Activated naive CD8-positive, alpha-beta T cell treated with anti-CD3 and anti-CD28 coated beads, Interleukin-2, amount 10 ng/mL, durations not matched to agents 7 days and 5 days (primary cell): ENCODE measurements at places on chromosomes 3 and 15. TPM values are rescaled to one million over a fixed set of nuclear protein-coding genes. Genes with fewer than 3 reads are reported as not detected.

Gene IL20RB
- total RNA-seq: 1.3 TPM

Gene CGNL1
- total RNA-seq: not detected

Gene CHDH
- 0.17 TPM for total RNA-seq

Gene SIDT1
- 48.3 TPM for total RNA-seq

DNA sequence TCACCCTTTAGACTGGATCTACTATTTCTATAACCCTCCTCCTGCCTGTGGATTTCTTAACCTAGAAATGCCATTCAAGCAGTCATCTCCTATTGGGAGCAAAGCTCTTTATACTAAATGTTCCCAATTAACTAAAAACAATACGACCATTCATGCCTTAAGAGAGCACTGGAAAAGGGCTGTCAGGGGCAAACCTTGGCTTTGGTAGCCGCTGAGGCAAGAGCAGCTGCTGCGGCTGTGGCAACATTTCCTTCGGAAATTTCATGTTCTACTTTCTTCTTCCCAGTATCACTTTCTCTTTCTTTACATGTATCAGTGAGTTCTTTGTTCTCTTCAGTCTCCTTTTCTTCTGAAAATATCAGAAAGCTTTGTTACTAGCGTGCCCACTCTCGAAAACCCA is 56.3 kb upstream of the CSPG5 start:
- DNase-seq: no peak

DNA sequence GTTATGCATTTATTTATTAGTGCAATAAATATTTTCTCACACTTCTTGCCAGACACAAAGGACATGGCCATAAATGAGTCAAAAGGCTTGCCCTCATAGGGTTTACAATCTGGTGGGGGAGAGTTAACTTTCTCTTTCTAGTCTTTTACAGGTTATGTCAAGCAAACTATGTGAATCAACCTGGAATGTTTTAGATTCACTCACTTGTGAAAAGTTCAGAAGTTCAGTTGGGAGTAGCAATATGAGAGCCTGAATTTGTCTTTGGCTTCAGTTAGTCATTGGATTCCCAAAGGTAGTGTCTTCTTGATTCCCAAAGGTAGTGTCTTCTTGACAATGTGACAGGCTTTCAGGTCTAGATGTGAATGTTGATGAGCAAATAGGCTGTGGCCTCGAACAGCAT is 264.8 kb downstream of the SOX2 start:
- no peak for DNase-seq

GRCh38 chr3:155079746-155080487 is at the start of gene MME:
MME (plus strand) TSS chr3:155080319; CDS start chr3:155084168, 3,849 bp downstream.
- peak; percentile 28 for DNase-seq

DNA sequence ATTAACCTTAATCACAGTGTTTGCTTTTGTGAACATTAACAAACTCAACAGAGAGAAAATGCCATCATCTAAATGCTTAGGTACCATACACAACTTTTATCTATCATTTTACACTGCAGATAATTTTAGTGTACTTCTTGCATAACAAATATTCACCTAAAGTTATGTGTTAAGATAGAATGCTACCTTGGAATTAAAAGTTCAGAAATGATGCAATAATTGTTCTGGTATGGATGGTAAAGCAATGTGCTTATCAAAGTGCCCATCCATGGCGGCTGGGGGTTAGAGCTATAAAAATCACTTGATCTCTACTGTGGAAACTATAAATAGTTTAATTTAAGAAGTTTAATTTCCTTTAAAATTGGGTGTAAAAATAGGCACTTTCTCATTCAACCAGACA is 28.7 kb downstream of the SATB1 start:
- no peak for DNase-seq

- DNase-seq: no peak
Observed at GRCh38 chr3:111807826-111808225, 51.2 kb upstream of the PHLDB2 start.

- no peak for DNase-seq
Observed at GRCh38 chr15:99454941-99455788, 110.6 kb upstream of the MEF2A start.

GRCh38 chr3:36796161-36796560 is 31.8 kb upstream of the DCLK3 start:
- DNase-seq: no peak

DNA sequence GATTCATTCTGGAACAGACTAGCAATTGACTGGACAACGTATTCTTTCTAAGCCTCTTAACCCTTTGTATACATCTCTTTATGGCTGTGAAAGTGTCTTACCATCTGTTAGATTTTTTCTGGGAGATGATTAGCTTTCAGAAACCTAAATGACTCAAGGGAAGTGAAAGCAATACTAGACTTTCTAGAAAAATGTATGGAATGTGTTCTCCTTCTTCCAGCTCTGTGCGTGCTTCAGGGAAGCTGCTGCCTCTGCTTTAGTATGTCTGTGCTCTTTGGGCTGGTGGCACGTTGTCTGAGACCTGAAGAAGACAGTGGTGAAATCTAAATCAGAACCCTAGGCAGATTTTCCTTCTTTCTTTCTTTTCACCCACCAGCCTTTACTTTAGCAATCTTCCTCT is 89.5 kb downstream of the ITPR1 start:
- DNase-seq: no peak

DNA sequence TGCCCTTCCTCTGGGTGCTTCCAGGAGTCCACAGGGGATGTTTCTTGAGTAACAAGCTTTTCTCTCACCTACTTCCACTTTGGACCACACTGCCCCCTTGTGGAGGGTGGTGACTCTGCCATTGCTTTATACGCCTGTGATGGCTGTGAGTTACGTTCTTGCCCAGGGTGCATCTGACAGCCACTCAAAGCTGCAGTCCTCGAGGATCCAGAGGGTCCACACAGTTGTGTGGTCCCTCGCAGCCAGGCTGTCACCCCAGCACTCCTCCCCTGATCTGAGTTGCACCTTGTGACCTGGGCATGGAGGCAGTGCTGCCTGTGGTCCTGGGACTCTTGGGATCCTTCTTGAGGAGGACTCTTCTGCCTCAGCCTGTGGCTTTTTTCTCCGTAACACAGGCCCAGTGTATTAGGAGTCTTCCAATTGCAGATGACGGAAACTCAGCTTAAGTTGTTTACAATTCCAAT is 23.4 kb downstream of the FOXL2 start:
- peak; percentile 79 for DNase-seq

- DNase-seq: no peak
Observed at GRCh38 chr15:82650046-82650670, 3.0 kb upstream of the CPEB1 start.

- DNase-seq: no peak
Observed at GRCh38 chr3:29215948-29216347, 64.9 kb upstream of the RBMS3 start.

DNA sequence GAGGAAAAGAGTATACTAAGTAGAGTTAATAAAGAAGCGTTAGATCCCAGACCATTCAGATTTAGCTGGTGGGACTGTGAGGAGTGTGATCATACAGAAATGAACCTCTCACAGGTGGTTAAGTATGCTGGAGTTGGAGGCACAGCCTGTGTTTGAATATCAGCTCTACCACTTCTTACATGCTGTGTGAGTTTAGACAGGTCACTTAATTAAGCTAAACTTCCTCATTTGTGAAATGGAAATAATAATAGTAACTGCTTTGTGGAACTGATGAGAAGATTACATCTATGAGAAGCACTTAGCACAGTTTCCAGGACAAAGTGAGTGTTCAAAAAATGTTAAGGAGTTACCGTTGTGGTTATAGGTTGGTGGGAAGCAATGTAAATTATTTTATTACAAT is 8.4 kb downstream of the ACP3 start:
- DNase-seq: no peak

DNA sequence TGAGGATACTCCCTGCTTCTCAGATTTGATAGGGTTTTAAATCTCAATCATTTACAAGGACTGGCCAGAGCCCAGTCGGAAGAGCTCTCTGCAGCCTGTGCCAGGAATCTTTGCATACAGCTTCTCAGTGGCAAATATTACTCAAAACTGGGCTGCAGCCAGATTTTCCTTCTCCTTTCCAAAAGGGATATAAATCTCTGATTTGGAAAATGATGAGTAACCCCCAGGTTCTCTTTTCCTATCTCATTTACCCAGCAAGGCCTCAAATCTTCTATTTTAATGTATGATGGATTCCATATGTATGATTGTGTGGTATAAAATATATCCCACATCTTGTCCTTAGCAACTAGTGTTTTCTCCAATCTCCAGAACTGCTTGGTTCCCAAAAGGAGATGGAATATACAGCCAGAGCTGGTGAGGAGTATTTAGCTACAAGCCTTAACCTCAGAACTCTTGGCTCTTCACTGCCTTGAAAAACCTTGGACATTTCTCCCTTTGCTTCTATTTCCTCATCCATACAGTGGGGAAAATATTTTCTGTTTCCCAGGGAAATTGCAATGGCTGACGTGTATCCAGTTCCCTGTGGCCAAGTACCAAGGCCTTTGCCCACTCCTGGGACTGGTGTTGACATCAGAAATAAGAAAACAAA is 114.4 kb downstream of the ATG7 start:
- DNase-seq: no peak
